ENCODE measurements at places on chromosomes 5 and 9.

DNA sequence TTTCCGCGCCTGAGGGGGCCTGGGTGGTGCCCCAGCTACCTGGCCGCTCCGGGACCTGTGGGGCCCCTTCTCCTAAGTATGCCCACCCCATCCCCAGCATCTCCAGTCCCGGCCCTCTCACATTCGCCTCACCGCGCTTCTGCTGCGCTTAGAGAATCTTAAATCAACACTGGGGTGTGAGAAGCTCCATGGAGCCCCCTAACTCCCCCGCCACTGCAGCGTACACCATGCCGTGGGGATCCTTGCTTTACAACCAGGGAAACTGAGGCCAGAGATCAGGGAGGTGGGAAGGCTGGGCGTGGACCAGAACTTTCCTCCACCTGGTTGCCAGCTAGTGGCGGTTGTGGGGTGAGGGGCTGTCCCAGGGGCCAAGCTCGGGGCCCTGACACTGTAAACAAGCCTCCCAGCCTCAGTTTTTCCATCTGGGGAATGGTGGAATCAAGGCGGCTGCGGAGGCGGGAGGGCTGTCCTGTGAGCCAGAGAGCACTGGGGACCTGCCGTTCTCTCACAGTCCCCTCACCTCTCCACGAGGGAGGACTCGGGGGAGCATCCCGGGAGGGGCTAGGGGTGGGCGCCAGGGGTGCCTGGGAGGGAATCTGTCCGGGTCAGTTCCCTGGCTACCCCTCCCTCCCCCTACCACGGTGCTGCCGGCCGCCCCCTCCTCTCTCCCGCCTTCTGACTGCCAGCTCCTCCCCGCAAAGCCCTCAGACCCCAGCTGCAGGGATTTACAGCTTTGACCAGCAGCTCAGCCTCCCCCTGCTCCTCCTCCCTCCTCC, 161.2 kb downstream of the C9orf50 start:
- peak; percentile 58 for DNase-seq

DNA sequence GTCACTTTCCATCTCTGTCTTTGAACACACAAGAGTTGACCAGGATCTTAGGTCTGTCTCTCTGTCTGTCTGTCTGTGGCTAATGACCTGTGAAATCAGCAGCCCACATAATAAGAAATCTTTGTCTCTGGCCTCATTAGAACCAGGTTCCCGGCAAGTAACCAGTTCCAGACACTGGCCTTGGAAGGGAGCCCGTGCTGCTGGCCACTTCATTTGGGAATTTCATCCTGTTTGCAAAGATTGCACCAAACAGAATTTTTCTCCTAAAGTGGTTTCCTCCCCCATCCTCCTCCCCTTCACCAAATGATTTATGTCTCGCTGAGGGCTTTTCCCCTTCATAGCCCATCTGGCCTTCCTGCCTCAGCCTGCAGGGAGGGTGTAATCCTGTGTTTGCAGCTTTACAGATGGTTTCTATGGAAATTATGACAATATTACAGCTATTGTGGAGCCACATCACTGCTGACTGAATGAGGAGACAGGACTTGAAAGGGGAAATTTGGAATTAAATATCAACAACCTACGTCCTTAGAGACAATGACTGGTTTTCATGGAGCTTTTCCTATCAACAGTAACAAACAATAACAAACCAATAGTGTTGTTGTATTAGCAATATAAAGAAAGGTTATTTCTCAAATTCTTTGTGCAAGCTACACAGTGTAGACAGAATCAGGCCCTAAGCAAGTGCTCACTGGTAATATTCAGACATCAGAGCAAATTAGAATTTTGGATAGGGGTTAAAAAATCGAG, 25.7 kb downstream of the DPYSL3 start:
- peak; percentile 93 for DNase-seq

- no peak for DNase-seq
Observed at GRCh38 chr9:86508208-86508903, 154.1 kb upstream of the TUT7 start.

DNA sequence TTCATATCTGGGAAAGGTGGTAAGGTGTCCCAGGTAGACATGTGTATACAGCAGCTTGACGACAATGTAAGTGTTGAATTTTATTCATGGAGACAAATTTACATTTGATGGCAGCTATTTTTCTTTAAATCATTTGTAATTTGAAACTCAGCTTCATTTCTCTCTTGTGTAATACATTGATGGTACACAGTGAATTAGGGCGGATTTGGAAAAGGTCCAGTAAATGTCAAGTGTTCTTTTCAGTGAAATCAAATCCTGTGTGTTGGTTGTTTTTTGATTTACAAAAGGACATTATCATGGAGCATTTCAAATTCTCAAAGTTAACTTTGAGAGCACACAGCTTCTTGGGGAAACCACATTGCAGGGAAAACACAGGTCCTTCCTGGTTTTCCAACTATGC, 30.0 kb upstream of the PCSK1 start:
- peak; percentile 52 for DNase-seq

DNA sequence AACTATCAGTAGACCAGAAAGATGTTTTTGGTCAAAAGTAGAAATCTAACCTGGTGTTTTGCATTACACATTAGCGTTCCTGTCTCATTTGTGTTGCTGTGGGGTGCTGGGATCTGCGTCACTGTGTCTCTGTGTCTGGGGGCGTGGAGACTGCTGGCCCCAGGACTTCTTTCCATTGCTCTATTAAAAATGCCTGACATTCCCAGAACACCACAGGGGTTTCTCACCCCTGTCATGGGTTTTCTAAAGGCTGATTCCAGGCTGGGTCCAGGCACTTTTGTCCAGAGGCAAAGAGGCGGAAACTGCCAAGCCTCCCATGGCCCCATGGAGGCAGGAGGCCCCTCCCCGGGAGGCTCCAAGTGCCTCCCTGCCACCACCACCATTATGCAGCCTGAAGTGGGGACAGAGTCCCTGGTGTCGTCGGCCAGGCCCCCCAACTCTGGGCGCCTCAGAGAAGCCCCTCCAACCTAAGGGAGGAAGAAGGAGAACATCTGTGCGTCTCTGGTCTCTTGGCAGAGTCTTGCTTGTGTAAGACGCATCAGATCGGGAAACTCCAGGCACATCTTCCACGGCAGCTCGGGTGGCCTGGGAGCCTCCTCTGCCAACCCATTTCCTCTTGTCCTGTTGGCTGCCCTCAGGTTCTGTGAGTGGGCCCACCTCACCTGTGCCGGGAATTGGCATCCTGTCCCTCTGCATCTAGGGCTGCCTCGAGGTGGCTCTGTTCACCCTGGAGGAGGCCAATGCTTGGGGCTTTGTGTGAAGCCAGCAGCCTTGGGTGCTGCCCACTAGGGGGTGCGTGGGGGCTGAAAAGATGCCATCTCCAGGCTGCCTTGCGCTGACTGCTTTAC, 13.8 kb upstream of the PLEKHG4B start:
- peak; percentile 27 for DNase-seq

DNA sequence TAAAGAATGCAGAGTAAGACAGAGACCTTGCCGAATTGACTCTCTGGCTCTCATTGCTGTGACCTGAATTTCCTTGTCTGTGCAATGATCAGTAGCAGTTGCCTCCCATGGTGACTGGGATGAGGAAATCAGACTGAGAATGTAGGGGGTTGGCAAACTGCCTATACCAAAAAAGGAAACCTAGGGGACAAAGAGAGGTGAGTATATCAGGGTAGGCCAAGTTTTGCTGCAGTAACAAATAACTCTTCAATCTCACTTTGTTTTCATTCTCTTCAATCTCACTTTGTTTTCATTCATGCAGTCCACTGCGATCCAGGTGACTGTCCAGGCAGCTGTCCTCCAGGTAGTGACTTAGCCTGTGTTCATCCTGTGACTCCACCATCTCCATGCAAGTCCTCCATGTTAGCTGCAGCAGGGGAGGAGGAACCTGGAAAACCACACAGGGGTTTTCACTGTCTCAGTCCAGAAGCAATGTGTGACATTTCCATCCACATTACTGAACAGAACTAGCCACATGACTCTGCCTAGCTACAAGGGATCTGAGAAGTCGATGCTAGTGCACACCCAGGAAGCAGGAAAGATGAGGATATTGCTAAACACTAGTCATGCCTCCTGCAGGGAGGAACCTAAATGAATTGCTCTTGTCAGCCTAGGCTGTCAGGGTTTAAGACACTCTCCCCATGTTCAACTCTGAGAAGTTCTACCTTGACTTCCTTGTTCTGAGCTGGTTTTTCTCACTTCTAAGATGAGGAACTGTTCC, 26.0 kb downstream of the TMEM174 start:
- DNase-seq = no peak

GRCh38 chr5:145636371-145636770, 198.8 kb downstream of the PRELID2 start:
- DNase-seq = no peak

DNA sequence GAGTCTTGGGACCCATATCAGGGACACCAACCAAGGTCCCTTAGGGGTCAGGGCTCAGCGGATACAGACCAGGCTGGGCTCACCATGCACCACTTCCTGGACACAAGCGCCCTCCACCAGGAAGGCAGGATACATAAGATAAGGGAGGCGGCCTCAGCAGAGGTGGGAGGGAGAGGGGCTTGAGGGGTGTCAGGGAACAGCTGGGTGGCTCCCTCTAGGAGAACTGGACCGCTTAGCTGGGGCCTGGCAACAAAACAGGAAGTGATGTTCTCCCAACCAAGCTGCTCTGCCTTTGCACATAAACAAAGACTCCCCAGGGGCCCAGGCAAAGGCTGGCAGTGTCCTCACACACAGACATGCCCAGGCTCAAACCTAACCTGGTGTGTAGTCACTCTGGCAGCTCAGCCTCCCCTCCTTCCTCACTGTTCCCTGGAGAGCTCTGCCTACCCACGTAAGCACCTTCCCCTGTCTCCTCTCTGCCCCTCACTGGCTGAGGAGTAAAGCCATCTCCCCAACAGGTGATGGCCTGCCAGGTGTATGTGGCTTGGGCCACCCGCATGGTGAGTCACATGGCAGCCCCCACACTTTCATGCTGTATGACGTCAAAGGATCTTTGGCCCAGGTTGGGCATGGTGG, 5.8 kb upstream of the BICD2 start:
- DNase-seq = no peak

DNA sequence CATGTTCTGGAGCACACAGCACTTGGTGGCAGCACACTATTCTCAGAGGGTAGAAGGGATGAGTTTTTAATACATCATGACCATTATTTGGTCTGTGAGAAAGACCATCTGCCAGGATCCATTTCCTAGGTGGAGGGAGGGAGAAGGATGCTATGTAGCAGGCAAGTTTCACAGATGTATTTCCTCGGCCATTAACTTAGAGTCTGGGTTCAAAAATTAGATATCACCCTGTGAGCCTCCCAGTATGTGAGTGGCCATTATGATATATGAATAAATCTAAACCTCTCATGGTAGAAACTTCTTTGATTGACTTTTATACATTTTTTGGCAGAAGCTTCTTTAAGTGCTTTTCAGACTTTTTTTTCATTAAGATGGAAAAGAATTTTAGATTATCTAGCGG, 133.9 kb downstream of the SREK1 start:
- no peak for DNase-seq

DNA sequence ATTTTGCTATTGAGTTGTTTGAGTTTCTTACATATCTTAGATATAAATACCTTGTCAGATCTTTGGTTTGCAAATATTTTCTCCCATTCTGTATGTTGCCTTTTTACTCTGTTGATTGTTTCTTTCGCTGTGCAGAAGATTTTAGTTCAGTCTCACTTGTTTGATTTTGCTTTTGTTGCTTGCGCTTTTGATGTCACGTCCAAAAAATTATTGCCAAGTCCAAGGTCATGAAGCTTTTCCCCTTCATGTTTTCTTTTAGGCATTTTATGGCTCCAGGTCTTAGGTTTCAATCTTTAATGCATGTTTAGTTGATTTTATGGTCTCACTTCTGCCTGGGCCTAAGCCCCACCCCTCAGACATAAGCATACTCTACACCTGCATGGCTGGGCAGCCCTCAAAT, 131.5 kb upstream of the TNC start:
- DNase-seq = no peak

DNA sequence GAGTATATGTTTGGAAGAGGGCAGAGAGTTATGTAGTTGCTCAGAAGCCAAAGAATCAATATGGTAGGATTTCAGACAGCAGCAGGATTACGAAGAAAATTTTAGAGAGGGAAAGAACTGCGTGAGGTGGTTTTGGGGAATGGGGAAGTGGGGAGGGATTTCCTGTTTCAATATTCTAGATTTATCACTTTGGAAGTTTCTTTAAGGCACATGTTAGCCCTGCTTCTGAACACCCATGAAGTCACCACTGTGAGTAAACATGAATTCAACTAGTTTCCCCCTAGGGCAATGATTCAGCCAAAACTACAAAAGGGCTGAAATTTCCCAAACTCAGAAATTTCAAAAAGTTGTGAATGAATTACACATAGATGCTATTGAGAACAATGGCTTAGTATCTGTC, 132.2 kb downstream of the EBF1 start:
- no peak for DNase-seq

GRCh38 chr5:39137819-39138451, 63.7 kb upstream of the RICTOR start:
- no peak for DNase-seq

GRCh38 chr9:72891043-72891442, 61.8 kb downstream of the ALDH1A1 start:
- DNase-seq = no peak

DNA sequence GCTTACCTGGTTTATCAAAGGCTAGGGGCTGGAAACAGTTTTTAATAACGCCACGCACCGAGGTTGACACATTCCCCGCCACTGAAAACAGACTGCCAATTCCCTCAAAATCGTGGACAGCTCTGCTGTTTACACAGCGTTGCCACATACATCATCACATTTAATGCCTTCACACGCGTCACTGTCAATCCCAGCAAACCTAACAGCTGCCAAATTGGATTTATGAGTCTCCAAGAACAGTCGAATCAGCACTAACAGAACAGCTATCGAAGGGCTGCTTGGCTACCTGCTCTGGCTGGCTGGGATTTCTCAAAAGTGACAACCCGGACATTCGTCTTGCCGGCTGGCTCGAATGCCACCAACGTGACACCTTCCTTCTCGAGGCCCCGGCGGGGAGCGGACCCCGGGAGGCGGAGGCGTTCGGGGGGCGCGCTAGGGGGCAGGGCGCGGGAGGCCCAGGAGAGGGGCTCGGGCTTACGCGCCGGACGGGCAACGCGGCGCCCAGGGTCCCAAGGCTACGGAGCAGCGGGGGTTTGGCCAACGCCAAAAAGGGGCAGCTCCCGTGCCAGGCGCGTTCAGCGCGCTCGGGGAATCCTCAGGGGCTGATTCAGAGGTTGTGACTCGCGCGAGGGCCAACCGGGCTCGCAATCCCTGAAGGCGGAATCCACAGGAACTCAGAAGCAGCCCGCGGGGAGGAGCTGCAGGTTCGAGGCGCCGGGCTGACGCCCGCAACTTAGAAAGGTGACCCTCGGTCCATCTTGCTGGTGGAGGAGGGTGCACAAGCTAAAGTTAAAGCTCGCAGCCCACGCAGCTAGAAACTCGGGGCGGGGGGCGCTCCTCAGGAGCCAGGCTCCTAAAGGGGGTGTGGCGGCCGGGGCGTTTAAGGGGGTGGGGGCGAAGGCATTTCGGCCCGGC, 1.2 kb downstream of the CDC14B start:
- DNase-seq = no peak

DNA sequence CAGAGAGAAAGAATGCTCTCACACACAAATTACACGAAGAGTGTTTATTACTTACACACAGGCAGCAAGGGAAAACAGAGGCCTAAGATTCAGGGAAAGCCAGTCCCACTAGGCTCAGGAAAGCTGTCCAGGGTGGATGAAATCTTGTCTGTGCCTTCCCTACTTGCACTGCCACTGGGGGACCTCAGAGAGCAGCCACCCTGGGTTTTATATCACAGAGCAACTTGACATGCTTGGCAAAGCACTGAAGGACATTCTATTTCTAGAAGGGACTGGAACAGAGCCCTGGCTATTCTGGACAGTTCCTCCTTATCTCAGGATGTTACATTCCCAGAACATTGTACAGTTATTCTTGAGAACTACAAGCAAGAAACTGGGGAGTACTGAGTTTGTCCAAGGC, 7.5 kb upstream of the PRSS3 start:
- DNase-seq = no peak

Data from NCI-H1092 treated with DMSO at 0.1 percent for 48 hours (cell line).